ENCODE measurements at places on chromosomes 3 and 15.

DNA sequence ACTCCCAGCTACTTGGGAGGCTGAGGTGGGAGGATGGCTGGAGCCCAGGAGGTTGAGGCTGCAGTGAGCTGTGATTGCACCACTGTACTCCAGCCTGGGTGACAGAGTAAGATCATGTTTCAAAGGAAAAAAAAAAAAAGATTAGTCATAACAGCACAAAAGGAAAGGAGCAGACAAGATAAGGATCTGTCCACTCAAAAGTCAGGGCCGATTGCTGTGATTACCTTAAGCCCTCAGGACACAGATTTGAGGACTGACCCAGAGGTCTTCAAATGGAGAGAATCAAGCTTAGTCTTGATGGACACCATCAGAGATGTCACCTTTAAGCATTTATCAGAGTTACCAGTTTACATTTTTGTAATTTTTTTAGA, 23.9 kb upstream of the HEG1 start:
- no peak for DNase-seq

DNA sequence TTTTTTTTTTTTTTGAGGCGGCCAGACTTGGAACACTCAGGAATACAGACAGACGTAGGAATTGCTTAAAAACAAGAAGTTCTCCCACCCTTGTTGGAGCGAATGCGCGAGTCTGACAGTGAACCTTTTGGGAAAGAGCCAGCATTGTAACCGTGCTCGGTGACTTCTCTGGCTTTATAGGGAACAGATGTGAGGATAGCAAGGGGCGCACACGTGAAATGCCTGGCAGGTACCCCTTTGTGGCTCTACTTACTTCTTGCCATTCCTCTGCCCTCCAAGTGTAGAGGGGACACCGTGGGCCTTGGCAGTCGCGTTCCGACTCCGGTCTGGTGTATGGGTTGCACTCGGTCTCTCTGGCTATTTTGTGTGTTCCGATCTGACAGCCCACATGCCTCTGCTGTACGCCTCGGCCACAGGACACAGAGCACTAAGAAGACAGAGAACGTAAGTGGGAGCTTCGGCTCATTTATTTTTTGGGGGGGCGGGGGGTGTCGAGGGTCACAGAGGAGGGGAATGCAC, 126.4 kb downstream of the ADAMTS9 start:
- no peak for DNase-seq

GRCh38 chr3:42589382-42590109, 1.1 kb upstream of the SS18L2 start:
- no peak for DNase-seq

DNA sequence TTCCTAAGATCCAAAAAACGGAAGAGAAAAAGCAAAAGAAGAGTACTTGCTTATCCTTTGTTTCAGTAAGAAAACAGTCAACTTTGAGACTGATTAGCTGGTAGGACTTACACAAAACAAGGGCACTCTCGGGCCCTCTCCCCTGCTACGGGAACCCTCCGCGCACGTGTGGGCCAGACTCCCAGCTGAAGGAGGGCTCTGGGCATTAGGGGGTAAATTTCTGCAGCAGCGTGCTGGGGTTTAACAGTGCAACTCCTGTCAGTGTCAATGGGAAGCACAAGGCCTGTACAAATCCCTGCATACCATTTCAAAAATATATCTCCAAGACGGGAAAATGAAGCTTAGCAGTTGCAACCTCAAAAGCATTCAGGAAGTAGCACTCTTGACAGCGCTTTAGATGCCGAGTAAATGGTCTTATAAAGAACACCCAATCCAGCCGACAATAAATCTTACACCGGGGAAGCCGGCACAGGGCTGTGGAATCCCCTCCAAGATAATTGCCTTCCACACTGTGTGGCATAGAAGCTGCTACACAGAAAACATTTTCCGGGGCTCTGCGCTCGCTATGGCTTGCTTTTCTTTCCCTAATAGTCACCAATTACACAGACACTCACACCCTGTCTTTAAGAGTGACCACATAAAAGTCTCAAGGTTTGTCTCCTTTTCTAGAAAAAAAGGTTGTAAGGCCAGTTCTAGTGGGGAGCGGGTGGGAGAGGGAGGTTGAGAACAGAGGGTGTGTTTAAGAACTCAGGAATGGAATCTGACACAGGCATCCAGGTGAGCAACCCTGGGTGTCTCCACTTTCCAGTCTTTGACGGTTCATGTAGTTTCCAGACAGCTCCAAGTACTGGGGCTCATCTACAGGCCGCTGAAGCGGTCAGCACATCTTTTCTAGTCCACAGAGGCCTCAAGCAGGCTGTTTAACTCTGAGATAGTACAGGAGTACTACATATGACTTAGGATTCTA, 512.7 kb downstream of the FOXP1 start:
- DNase-seq = no peak

GRCh38 chr3:55719006-55719405, 231.9 kb upstream of the WNT5A start:
- DNase-seq = no peak

DNA sequence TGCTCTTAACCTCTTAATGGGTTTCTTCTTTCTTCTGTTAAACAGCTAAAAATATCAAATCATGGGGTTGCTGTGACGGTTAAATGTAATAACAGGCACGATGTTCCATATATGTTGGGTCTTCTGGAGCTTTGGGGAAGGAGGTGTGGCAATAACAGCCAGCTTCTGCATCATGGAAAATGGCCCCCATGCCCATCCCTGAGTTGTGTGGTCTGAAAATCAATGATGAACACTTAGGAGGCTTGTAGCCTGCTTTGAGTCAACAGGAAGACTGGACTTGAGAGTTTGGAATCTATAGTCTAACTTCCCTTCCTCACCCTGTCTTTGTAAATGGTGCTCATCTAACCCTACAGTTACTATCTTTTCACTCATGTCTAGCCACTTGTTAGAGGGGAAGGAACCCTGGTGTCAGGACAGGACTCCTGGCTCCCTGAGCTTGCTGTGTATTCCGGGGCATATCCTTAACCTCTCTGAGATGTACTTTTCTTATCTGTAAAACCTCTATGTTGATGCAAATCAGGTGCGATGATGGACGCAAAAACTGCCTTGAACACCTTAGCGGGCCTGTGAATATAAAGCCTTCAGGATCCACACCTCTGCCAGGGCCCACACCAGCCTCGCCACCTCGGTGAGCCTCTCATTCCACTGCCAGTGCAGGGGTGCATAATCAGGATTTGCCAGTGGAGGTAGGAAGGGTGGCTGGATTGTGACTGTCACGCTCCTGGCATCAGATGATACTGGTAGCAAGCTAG, 27.5 kb downstream of the SMAD3 start:
- no peak for DNase-seq

All from HTR-8/SVneo (cell line).